ENCODE measurements at places on chromosomes 7 and 10.
A peak's percentile ranks its signal among the peaks of the same experiment; 100 is the strongest.

- DNase-seq = peak; percentile 56
These were observed 72.8 kb upstream of the FAM20C start for GRCh38 chr7:119392-120163.

- DNase-seq = no peak
These were observed 52.2 kb downstream of the SHOC2 start for GRCh38 chr10:110971638-110972037.

DNA sequence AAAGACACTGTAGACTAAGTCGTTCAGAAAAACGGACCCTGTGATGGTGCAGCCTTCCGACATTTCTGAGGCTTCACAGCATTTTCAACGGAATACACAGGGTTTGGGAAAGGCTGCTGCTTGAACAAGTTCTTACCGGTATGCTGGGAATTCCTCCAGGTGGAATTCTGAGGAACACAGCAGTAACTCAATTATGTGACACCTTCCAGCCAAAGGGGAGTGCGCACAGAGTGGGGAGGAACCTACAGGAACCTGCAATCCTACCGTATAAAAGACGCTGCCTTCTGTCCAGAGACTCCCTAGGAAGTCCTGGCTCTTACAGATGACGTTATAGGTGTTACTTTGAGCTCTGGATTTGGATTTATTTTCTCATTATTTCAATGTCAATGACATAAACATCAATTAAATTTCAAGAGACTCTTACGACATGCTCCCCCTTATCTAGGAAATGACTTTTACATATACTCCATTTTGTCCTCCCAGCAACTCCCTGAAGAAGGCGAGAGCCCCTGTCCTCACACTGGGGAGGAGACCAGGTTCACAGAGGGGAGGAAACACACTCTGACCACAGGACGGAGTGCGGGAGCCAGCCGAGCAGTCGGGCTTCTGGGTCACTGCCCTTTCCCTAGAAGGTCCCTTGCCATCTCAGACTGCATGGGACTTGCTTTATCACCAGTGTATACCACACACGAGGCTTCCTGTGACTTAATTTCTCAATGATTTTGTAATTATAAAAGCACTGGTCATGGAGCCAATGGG is 27.9 kb downstream of the VIPR2 start:
- DNase-seq = no peak

- no peak for DNase-seq
These were observed 182.6 kb downstream of the TCF7L2 start for GRCh38 chr10:113132591-113133121.

DNA sequence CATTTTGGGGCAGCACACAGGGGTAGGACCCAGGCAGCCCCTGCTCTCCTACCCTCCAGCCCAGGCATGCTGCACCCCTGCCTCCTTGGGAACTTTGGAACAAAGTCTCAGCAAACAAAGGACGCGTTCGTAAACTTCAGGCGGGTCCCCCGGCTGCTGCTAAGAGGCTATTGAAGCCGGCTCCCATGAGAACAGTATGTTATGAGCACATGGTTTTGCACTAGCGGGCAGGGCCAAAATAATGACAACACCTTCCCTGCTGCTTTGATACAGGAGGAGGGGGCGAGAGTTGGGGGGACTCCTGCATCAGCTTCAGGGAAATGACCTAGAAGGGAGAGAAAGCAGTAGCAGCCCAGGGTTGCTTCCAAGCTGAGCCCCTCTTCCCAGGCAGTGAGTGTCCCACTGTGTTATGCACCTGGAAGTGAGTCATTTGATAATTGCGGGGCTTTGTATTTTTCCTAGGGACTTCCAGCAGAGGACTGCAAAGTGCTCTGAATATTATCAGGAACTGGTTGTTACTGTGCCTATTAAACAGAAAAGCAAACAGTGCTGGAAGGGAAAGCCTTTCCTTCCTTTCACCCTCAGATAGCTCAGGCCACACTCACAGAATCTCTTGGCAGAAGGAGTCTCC is 6.9 kb downstream of the ITPRIP start:
- no peak for DNase-seq

DNA sequence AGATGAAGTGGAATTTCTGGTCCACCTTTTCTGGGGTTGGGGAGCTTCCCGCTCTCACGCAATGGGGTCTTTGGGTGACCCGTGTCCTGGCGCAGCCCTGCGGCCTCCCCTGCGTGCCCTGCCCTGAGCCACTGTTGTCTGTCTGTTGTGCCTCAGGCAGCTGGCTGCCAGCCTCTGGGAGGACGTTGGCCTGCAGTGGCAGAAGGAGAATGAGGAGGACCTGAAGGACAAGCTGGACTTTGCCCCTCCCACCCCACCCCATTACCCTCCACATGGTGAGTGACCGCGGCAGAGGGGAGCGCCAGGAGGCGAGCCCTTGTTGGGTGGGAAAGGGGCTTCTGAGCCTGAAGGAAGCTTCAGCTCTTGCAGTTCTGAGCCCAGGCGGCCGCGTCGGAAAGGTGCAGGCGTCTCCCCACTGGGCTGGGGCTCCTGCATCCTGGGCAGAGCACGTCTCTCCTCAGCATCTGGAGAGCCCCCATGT is 14.2 kb upstream of the PRKAR1B start:
- no peak for DNase-seq

GRCh38 chr10:63241841-63242281 is 108.7 kb downstream of the NRBF2 start:
- DNase-seq = no peak

DNA sequence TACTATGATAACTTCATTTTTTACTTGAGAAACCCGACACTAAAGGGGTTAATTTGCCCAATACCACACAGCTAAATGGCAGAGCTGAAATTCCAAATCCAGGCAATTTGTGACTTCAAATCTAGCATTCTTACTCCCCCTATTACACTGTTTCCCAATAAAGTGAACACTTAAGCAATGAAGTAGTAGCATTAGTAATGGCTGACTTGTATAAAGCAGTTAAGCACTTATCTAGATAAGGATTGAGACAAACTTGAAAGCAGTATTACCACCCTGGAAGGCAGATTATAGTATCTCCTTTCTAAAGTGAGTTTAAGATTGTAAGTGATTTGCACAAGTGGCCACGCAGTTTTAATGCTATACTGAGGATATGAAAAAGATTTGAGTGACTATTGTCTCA is 39.3 kb downstream of the WASL start:
- DNase-seq = no peak

DNA sequence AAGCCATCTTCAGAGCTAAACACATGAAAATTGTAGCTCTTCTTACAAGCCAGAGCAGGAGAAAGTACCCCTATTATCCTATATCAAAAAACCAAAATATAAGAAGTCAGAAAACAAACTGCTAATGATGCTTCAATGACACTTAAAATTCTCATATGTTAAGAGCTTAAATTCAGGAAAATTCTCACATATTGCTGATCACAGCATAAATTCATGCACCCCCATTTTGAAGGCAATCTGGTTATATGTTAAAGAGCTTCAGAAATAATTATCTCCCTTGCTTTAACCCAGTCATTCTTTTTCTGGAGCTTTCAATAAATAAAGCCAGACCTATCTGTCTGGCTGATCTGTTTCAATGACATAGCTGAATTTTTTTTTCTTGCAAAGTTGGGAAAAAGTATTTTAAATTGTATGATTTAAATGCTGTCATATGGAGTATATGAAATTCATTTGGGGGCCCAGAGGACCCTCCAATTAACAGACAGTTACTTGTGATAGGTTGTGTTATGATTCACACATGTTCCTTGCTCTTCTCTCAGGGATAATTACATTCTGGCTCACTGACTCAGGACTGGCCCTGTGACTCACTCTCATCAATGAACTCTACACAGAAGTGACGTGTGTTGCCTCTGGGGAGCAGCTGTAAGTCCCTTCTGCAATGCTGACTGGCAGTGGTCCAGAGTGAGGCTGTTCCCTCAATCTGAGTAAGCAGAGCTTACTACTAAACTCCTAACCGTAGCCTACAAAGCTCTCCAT is 85.2 kb downstream of the HGF start:
- peak; percentile 77 for DNase-seq

GRCh38 chr10:68303849-68304412 is 27.9 kb upstream of the HNRNPH3 start:
- DNase-seq = no peak

DNA sequence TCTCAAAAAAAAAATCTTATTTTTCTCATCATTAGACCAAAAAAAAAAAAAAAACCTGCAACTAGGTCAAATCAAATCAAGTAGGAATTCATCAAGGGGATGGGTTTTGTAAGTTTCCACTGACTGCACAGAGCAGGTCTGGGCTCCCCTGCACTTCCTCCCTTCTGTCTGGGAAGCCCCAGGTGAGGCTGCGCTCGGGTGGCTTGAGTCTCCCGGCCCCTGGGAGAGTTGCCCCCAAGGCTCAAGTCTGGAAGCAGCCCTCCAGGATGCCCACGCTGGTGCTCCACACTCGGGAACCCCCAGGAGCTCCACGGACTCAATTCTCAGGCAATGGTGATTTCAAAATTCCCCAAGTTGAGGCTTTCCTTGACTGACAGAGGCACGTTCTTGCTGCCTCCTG is 41.7 kb upstream of the RBM33 start:
- DNase-seq = no peak

GRCh38 chr7:27312820-27313219 is 70.2 kb downstream of the EVX1 start:
- DNase-seq = no peak

GRCh38 chr7:5354460-5355232 is 69.0 kb downstream of the TNRC18 start:
- no peak for DNase-seq

GRCh38 chr7:102069931-102070629 is 216.6 kb upstream of the SH2B2 start:
- no peak for DNase-seq

DNA sequence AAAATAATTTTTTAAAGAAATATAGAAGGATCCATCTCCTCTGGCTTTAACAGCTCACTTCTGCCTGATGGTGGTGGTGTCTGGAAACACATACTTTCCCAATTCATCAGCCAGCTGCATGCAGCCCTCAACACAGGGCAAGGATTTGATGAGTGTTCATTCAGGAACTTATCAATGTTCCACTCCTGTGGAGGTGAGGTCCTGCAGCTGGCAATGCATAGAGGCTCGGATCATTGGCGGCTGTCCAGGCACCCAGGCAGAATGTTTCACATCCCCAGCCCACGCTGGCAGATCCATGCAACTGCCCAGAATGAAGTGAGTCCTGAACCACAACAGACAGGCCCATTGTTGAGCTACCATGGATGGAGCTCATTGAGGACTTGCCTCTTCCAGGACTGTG is 55.2 kb upstream of the KCNMA1 start:
- DNase-seq = no peak

GRCh38 chr10:103803941-103804340 is 51.4 kb downstream of the SH3PXD2A start:
- DNase-seq = no peak

DNA sequence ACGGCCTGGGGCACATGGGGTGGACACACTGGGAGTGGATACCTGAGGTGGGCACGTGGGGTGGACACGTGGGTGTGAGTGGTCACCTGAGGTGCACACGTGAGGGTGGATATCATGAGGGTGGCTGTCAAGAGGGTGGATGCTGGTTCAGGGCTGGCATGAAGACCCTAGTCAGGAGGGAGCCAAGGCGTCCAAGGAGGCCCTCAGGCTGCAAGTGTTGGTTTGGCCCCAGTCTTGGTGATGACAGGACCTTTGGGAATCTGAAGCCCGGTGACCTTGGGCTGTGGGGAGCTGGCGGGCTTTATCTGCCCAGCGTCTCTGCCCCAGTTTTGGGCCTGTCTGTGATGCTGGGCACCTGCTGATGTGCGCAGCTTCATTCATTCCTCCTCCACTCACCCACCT is 24.9 kb upstream of the PFKFB3 start:
- DNase-seq = no peak

DNA sequence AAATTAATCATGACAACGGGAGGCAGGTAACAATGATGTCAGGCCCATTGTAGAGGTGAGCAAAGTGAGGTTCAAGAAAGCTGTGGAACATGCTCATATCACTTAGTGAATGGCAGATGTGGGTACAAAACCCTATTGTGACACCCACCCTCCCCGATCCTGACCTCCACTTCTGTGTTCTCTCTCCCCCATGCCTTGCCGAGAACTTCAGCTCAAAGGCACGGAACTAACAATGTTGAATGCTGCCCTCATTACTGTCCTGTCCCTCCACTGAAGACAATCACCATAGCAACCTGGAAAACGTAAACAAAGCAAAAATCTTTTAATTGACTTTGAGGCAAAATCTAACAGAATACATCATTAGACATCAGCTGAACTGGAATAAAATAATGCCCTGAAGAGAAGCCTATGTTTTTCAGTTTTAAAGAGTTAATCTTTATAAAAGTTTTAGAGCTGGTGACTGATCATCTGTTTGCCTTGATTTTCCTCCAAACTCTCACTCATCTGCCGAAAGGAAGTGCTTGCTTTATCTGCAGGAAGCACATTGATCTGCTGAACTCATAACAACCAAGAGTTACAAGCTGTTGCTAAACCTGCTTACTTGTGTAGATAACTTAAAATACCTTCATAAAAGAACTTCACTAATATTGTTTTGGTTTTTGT is 133.6 kb downstream of the CUBN start:
- DNase-seq = no peak

DNA sequence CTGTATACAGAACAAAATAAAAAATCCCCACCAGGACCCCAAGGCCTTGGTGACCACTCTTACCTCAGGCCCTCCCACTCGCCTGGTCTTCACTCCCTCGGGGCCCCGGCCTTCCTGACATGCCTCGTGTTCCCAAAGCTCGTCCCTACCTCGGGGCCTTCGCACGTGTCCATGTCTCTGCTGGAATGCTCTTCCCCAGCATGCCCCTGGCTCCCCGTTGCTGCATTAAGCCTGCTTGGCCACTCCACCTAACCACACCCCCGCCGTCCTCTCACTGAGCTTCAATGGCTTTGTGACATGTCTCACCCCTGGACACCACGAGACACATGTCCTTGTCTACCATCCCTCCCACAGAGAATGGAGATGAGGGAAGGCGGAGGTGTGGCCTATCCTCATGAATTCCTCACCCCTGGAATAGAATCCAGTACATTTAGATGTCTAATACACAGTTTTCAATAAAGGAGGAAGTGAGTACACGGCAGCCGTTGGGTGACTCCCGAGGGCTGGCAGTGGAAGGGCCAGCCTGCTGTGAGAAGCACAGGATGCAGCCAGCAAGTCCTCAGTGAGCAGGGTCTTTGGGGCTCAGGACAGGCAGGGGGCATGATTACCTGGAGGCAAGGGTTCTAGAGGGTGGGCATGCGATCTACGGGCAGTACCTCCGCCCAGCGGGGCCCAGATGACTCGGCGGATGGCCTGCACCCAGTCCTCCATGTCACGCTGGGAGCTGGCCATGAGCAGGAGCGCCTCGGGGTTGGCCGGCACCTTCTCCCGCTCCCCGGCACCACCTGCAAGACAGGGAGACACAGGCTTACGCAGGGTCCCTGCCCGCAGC is 125.7 kb downstream of the ARHGAP22 start:
- no peak for DNase-seq

- no peak for DNase-seq
These were observed 62.0 kb downstream of the BBS9 start for GRCh38 chr7:33191340-33191739.

DNA sequence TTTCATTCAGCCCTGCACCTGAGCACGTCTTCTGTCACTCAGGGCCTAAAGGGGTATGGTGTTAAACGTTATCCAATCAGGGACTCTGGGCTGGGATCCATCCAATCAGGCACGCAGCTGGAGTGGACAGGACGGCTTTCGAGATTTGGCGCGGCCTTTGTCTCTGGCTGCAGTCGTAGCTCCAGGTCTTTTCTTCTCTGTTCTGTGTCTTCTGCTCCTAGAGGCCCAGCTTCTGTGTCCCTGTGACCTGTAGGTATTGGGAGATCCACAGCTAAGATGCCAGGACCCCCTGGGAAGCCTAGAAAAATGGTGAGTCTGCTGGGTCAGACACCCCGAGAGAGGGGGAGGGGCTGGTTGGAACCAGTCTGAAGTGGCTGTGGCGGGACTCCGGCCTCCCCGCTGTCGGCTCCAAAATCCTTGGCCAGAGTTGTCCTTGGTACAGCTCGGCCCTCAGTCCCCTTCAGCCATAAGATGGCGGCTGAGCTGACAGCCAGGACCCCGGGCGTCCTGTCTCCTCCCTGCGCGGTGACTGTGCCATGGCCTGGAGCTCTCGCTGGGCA is 11.7 kb upstream of the ZNF680 start:
- peak; percentile 55 for DNase-seq
